ENCODE measurements at places on chromosomes 5 and 9.

- DNase-seq, result no peak
Measured at GRCh38 chr5:6488021-6488420, 39.4 kb downstream of the UBE2QL1 start.

GRCh38 chr5:3034881-3035280, 283.4 kb upstream of the IRX2 start:
- no peak for DNase-seq

DNA sequence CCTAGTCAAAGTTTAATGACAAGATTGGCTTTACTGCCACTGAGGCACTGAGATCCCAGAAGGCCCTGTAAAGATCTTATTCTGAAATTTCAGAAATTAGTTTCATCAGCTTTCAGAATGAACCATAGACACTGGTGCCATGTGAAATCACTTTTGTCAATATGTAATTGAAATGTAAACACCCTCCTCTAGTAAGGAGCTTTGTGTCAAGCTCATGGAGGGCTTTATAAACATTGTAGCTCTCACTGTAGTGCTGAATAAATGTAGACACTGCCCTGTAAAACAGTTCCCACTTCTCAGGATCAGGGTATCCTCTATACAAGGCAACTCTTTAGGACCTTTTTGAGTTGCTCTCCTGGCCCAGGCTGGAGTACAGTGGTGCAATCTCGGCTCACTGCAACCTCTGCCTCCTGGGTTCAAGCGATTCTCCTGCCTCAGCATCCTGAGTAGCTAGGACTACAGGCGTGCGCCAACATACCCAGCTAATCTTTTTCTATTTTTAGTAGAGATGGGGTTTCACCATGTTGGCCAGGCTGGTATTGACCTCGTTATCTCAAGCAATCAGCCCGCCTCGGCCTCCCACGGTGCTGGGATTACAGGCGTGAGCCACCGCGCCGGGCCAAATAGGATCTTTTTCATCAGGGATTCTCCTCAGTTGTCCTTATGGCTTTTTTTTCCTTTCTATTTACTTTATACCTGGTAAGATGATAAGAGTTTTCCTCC, 1823.9 kb upstream of the CDH9 start:
- no peak for DNase-seq

DNA sequence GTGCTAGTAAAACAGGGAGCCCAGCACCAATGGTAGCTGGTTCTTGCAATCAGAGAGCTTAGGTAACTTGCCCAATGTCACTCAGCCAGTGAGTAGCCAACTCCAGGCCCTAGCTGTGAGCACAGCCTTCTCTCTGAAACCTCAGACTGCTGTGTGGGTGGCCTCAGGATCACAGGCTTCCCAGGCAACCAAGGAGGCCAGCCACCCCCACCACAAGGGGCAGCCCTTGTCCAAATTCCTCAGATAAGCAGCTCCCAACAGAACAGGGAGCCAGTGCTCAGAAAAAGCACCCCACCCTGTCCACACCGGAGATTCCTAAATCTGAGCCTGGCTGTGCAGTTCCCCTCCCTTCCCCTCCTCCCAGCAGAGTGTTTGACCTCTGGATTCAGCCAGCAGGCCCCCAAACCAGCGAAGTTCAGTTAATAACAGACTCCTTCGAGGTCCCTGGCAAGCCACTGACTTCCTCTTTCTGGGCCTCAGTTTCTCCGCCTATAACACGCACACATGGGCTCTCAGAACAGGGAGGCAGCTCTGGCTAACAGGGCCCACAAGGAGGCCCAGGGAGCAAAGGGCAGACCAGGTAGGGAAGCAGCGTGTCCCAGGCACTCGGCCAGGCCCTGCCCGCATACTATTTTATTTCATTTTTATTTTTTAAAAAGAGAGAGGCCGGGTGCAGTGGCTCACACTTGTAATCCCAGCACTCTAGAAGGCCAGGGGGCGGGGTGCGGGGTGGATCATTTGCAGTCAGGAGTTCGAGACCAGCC, 2.7 kb downstream of the EEIG1 start:
- DNase-seq, result no peak

- no peak for DNase-seq
Measured at GRCh38 chr5:10301266-10301665, 6.4 kb downstream of the CMBL start.

GRCh38 chr9:128902351-128903078, 18.3 kb upstream of the PHYHD1 start:
- DNase-seq, result peak; percentile 42

DNA sequence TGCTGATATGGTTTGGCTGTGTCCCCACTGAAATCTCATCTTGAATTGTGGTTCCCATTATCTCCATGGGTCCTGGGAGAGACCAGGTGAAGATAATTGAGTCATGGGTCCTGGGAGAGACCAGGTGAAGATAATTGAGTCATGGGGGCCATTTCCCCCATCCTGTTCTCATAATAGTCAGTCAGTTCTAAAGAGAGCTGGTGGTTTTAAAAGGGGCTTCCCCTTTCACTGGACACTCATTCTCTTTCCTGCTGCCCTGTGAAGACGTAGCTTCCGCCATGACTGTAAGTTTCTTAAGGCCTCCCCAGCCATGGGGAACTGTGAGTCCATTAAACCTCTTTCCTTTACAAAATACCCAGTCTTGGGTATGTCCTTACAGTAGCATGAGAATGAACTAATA, 99.6 kb downstream of the TRIM32 start:
- no peak for DNase-seq

- DNase-seq, result no peak
Measured at GRCh38 chr5:148697180-148697808, 43.0 kb upstream of the HTR4 start.

DNA sequence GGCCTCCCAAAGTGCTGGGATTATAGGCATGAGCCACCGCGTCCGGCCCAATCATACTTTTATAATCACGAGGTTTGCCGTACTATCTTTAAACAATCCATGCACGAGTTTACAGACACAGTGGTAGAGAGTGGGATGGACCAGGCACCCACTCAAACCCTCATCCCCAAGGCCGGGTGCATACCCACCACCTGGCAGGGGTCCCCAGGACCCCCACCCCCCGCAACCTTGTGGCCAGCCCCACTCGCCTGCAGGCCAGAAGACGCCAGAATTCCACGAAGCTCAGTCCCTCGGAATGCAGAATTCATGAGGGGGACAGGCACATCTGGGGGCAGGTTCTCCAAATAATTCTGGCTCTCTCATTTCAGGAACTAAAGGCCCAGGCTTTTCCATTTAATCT, 17.1 kb downstream of the NACC2 start:
- no peak for DNase-seq

GRCh38 chr5:163580516-163580915, 75.1 kb downstream of the MAT2B start:
- DNase-seq, result no peak

- no peak for DNase-seq
Measured at GRCh38 chr9:70504834-70505233, 90.4 kb upstream of the KLF9 start.

- DNase-seq, result no peak
Measured at GRCh38 chr9:112308588-112308987, 24.8 kb downstream of the PTBP3 start.

GRCh38 chr5:128615578-128615977, 77.5 kb upstream of the FBN2 start:
- DNase-seq, result no peak

DNA sequence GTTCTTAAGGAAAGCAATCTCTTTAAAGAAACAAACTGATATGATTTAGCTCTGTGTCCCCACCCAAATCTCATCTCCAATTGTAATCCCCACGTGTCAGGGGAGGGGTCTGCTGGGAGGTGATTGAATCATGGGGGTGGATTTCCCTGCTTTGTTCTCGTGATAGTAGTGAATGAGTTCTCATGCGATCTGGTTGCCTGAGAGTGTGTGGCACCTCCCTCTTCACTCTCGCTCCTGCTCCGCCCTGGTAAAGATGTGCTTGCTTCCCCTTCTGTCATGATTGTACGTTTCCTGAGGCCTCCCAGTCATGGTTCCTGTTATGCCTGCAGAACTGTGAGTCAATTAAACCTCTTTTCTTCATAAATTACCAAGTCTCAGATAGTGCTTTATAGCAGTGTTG, 412.7 kb upstream of the SMC2 start:
- DNase-seq, result no peak

GRCh38 chr5:1720396-1721110, 79.1 kb downstream of the MRPL36 start:
- DNase-seq, result no peak

- no peak for DNase-seq
Measured at GRCh38 chr5:62719061-62719720, 140.6 kb downstream of the LRRC70 start.

- DNase-seq, result no peak
Measured at GRCh38 chr5:66113160-66113559, 30.9 kb upstream of the SREK1 start.

DNA sequence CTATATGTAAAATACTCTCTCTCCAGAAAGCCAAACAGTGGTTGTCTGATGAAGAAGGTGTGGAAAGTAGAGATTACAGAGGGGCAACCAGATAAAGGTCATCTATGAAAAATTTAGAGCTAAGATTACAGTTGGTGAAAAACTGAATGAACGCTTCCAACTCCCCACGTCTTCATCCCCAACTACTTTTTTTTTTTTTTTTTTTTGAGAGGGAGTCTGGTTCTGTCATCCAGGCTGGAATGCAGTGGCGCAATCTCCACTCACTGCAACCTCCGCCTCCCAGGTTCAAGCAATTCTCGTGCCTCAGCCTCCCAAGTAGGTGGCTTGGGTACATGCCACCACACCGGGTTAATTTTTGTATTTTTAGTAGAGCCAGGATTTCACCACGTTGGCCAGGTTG, 64.3 kb downstream of the RAPGEF6 start:
- DNase-seq, result no peak

- no peak for DNase-seq
Measured at GRCh38 chr5:56814361-56814962, 887 bp upstream of the MAP3K1 start.

DNA sequence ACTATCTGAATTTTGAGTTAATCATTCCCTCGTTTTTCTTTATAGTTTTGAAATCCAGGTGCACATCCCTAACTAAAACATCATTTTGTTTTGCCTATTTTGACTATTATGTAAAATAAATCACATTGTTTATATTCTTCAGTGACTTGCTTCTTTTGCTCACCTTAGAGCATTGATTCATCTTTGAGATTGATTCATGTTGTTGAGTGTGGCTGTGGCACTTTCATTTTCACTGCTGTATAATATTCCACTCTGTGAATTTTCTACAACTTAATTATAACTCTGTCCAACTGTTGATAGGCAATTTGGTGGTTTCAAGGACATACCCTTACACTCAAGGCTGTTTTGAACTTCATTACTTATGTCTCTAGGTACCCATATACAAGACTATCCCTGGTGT, 12.5 kb downstream of the NKX2-5 start:
- no peak for DNase-seq

GRCh38 chr9:4197548-4197947, 102.3 kb downstream of the GLIS3 start:
- no peak for DNase-seq

DNA sequence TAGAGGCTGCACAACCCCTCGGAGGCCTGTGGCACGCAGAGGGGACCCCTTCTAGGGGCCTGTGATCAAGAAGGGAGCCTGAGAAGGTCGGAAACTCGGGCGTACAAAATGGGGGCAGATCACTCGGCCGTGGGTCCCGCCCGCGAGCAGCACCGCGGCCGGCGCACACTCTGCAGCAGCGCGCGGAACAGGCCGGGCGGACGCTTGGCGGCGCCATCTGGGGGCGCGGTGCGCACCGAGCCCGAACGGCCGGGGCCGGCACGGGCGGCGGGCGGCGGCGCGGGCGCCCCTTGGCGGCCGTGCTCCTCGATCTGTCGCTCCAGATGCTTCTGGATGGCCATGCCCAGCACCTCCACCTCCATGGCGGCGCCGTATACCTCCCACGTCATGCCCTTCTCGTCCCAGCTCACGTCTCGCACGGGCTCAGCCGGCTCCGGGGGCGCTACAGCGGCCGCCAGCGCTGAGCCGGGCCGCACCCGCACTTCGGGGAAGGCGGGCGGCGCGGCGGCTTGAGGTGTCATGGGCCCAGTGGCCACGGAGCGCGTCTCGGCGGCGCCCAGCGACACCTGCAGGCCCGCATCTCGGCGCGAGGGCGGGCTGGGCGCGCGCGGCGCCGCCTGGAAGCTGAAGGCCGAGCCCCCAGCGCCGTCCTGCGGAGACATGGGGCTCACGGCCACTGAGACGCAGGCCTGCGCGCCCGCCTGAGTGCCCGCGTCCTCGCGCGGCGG, 13.1 kb downstream of the GPRIN1 start:
- DNase-seq, result no peak

GRCh38 chr9:110486218-110486617, 93.3 kb downstream of the SVEP1 start:
- no peak for DNase-seq

DNA sequence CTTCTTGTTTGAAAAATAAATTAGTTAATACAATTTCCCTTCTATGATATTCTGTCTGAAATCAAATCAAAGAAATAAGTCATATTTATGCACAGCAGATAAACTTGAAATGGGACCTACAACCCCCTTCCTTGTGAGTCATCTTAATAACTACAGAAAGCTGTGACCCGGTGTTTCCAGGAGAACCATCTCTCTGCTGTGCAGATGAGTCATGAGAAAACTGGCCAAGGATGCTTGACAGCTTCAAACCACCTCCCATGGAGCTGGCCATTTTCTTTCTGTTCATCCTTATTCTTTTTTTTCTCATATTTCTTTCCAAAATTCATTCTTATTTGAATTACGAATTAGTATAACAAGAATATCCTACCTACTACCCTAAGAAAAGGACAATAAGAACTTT, 43.4 kb upstream of the NR4A3 start:
- no peak for DNase-seq

DNA sequence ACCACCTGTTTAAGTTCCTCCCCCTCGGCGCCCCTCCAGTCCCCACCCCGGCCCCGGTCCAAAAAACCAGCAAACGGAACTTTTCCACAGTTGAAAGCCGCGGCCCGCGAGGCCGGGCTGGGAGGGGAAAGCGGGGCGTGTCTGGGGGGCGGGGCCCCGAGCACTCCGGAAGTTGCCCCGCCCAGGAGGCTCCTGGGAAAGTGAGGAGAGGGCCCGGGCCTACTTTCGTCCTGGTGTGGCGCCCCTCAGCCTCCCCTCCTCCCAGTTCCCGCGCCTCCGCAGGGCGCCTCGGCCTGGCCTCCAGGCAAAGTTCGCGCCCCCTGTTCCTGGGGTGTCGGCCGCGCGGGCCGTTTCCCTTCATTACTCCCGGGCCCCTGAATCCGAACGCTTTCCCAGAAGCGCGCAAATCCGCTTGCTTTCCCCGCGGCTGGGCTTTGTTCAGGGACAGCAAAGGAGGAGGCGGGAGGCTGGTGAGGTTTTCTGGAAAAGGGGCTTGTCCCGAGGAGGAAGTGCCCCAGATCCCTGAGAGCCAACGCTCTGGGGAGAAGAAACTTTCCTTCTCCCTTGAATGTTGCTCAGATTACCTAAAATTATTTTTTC, 4.5 kb upstream of the DMRT3 start:
- no peak for DNase-seq

- DNase-seq, result no peak
Measured at GRCh38 chr9:84773022-84773421, 103.5 kb downstream of the NTRK2 start.

GRCh38 chr5:62521319-62521718, 57.3 kb upstream of the LRRC70 start:
- DNase-seq, result no peak

All from esophagus squamous epithelium (tissue), 5 donors.